ENCODE measurements at places on chromosomes 7 and 10. TPM values are rescaled to one million over a fixed set of nuclear protein-coding genes. Genes with fewer than 3 reads are reported as not detected.

FAS gene
- total RNA-seq: 30.2 TPM

RADIL gene
- total RNA-seq: 0.46 TPM

VPS41 gene
- 68.0 TPM for total RNA-seq

GIMAP2 gene
- total RNA-seq: 41.5 TPM

SORCS3 gene
- total RNA-seq: not detected

PON1 gene
- not detected for total RNA-seq

CPXM2 gene
- 9.2 TPM for total RNA-seq

TAS2R3 gene
- 0.46 TPM for total RNA-seq

MET gene
- 80.8 TPM for total RNA-seq

PCLO gene
- under 0.01 TPM for total RNA-seq

IL15RA gene
- total RNA-seq: 16.7 TPM

RAMP3 gene
- not detected for total RNA-seq

ADIRF gene
- 36.5 TPM for total RNA-seq

HSPA12A gene
- total RNA-seq: 0.13 TPM

AZGP1 gene
- total RNA-seq: not detected

H2BK1 gene
- not detected for total RNA-seq

PRKRIP1 gene
- 14.3 TPM for total RNA-seq

GIMAP7 gene
- 72.0 TPM for total RNA-seq

PON3 gene
- total RNA-seq: 0.20 TPM

KLLN gene
- 0.25 TPM for total RNA-seq

NEUROG3 gene
- not detected for total RNA-seq

PTER gene
- total RNA-seq: 6.4 TPM

HOXA5 gene
- total RNA-seq: 13.1 TPM

CYP3A7 gene
- not detected for total RNA-seq

NPFFR1 gene
- not detected for total RNA-seq

CPN1 gene
- total RNA-seq: not detected

WEE2 gene
- not detected for total RNA-seq

PAX2 gene
- total RNA-seq: not detected

UMAD1 gene
- 5.5 TPM for total RNA-seq

SPDYE16 gene
- total RNA-seq: not detected

DNAH11 gene
- total RNA-seq: 1.3 TPM

AKR1B15 gene
- total RNA-seq: not detected

KIF11 gene
- 21.3 TPM for total RNA-seq

FAM25G gene
- total RNA-seq: not detected
